ENCODE measurements at places on chromosomes 4 and X.

GRCh38 chr4:89434364-89434988 is 126.9 kb upstream of the GPRIN3 start:
- DNase-seq: no peak
- no peaks in the 10 kb centered on the region for H3K4me1 ChIP-seq
- no peaks in the 10 kb centered on the region for H3K36me3 ChIP-seq
- H3K27me3 ChIP-seq: no peaks in the 10 kb centered on the region

DNA sequence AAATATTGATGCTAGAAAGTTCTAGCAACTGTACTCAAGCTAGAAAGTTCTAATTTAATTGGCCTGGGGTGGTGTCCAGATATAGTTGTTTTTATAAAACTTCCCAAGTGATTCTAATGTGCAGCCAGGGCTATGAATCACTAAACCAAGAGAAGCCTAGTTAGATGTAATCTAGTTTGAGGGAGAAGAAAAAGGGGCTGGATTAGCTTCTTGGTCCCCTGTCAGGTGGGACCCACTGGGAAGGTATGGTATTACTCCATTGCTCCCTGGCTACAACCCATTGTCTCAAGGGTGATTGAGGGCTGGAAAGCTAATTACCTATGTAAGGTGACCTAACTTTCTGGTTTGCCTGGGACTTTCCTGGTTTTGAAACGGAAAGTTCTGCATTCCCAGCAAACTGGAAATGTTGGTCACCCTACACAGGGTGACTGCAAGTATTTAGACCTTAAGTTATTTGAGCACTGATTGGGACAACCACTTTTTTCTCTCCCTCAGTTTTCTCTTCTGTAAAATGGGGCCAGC is 23.9 kb upstream of the MSN start:
- H3K4me1 ChIP-seq: peaks cover 33% of the 10 kb centered on the region
- H3K27ac ChIP-seq: peak overlapping the region; percentile 75
- no peaks in the 10 kb centered on the region for H3K27me3 ChIP-seq
- no peak overlapping the region for H3K4me3 ChIP-seq
- no peaks in the 10 kb centered on the region for H3K36me3 ChIP-seq

DNA sequence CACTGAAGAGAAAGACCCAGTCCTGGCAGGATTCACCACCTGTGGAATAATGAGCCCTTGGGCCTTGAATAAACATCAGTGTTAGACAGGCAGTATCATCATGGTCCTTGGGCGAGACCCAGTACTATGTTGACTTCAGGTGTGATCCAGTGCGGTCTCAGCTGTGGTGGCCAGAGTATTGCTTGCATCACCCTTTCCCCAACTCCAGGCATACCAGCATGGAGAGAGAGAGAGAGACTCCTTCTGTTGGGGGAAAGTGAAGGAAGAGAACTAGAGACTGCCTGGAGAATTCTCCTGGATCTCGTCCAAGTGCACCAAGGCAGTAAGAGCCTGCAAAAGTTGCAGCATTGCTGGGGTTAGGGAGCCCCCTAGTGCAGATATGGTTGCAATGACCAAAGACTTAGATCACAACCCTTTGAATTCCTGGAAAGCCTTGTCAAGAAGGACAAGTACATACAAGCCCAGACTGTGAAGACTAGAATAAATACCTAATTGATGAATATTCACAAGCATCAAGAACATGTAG is 61.1 kb upstream of the VAMP7 start:
- no peaks in the 10 kb centered on the region for H3K36me3 ChIP-seq
- H3K4me3 ChIP-seq: no peak overlapping the region
- H3K27me3 ChIP-seq: no peaks in the 10 kb centered on the region
- DNase-seq: no peak
- no peak overlapping the region for H3K27ac ChIP-seq

- H3K4me3 ChIP-seq: peak overlapping the region; percentile 88
- peaks cover 22% of the 10 kb centered on the region for H3K4me1 ChIP-seq
- no peaks in the 10 kb centered on the region for H3K36me3 ChIP-seq
- H3K27ac ChIP-seq: peak overlapping the region; percentile 95
- no peaks in the 10 kb centered on the region for H3K27me3 ChIP-seq
These were observed 3.5 kb upstream of the SAP30 start for GRCh38 chr4:173367285-173367684.

DNA sequence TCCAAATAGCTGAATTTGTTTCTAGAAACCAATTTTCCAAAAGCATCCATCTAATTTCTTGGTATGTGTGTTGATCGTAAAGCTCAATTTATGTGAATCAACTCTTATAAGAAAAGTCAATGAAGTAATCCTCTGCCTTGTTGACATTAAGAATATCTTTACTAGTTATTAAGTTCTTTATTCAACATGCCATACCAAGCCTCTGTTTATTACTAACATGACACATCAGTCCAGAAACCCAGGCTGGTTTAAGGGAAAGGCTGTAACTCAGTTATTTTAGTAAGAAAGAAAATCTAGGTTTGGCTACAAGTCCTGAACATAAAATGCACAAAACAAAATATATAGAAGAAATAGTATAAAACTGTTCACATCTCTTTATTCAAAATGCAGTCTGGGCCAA is 48.0 kb downstream of the KLHL34 start:
- no peaks in the 10 kb centered on the region for H3K27me3 ChIP-seq
- no peak overlapping the region for H3K4me3 ChIP-seq
- no peak overlapping the region for H3K27ac ChIP-seq
- no peaks in the 10 kb centered on the region for H3K4me1 ChIP-seq
- no peaks in the 10 kb centered on the region for H3K36me3 ChIP-seq

GRCh38 chrX:85004255-85004654 is 578 bp downstream of the APOOL start:
- no peak for DNase-seq
- peak overlapping the region; percentile 65 for H3K27ac ChIP-seq
- peaks cover 15% of the 10 kb centered on the region for H3K4me1 ChIP-seq
- no peaks in the 10 kb centered on the region for H3K36me3 ChIP-seq
- H3K4me3 ChIP-seq: peak overlapping the region; percentile 60

- no peaks in the 10 kb centered on the region for H3K27me3 ChIP-seq
- no peak for DNase-seq
- no peaks in the 10 kb centered on the region for H3K4me1 ChIP-seq
- H3K4me3 ChIP-seq: no peak overlapping the region
- no peaks in the 10 kb centered on the region for H3K36me3 ChIP-seq
These were observed 65.1 kb downstream of the USP11 start for GRCh38 chrX:47297874-47298273.

DNA sequence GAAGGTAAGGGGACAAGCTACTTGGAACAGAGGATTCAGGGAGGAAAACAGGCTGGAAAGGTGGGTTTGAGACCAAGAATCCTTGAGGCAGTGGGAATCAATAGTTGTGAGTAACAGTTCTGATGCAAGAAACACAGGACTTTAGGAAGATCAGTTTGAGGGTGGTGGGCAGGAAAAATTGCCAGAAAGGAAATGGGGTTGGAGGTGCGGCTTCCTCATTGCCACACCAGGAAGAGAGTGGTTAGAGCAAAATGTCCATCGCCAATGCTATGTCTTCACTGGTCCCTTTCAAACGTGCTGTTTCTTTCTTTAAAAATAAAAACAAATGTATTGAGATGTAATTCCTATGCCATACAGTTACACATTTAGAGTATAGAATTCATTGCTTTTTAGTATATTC is 57.1 kb upstream of the NOCT start:
- H3K36me3 ChIP-seq: no peaks in the 10 kb centered on the region
- no peaks in the 10 kb centered on the region for H3K27me3 ChIP-seq
- peaks cover 2% of the 10 kb centered on the region for H3K4me1 ChIP-seq
- no peak overlapping the region for H3K4me3 ChIP-seq
- DNase-seq: no peak

GRCh38 chr4:138647433-138647832 is 368.1 kb upstream of the NOCT start:
- H3K4me1 ChIP-seq: no peaks in the 10 kb centered on the region
- H3K27me3 ChIP-seq: no peaks in the 10 kb centered on the region
- H3K27ac ChIP-seq: no peak overlapping the region
- DNase-seq: no peak
- no peak overlapping the region for H3K4me3 ChIP-seq
- no peaks in the 10 kb centered on the region for H3K36me3 ChIP-seq

- H3K4me3 ChIP-seq: no peak overlapping the region
- DNase-seq: no peak
- peak overlapping the region; percentile 4 for H3K27ac ChIP-seq
- no peaks in the 10 kb centered on the region for H3K36me3 ChIP-seq
These were observed 139.6 kb downstream of the DCLK2 start for GRCh38 chr4:150217808-150218207.

DNA sequence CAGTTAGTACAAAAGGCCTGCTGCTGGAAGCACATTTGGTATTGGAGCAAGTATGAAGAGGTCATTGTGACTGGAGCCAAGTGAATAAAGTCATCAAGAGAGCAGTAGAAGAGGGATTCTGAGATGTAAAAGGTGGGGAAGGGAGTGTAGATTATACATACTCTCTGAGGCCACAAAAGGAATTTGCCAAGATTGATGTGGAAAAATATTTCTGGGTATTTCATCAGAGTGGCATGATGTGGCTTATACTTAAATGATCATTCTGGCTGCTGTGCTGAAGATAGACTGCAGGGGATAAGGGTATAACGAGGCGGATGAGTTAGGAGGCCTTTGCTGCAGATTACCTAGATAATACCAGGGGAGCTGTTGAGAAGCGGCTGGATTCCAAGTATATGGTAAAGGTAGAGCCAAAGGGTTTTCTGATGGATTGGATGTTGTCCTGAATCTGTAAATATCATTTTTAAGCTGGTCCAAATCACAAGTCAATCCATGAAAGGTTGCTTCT is 231.8 kb upstream of the AGA start:
- no peaks in the 10 kb centered on the region for H3K36me3 ChIP-seq
- no peak overlapping the region for H3K4me3 ChIP-seq
- DNase-seq: no peak
- no peaks in the 10 kb centered on the region for H3K4me1 ChIP-seq

GRCh38 chrX:3029129-3029528 is 12.1 kb upstream of the ARSF start:
- DNase-seq: no peak
- H3K27ac ChIP-seq: no peak overlapping the region
- no peak overlapping the region for H3K4me3 ChIP-seq
- H3K4me1 ChIP-seq: no peaks in the 10 kb centered on the region
- H3K27me3 ChIP-seq: no peaks in the 10 kb centered on the region

GRCh38 chr4:21709031-21709430 is 239.5 kb downstream of the KCNIP4 start:
- no peak for DNase-seq
- no peaks in the 10 kb centered on the region for H3K4me1 ChIP-seq
- no peaks in the 10 kb centered on the region for H3K36me3 ChIP-seq
- H3K4me3 ChIP-seq: no peak overlapping the region

GRCh38 chr4:65538571-65538970 is 131.7 kb downstream of the EPHA5 start:
- H3K4me3 ChIP-seq: no peak overlapping the region
- H3K4me1 ChIP-seq: no peaks in the 10 kb centered on the region
- no peak for DNase-seq
- H3K36me3 ChIP-seq: no peaks in the 10 kb centered on the region

DNA sequence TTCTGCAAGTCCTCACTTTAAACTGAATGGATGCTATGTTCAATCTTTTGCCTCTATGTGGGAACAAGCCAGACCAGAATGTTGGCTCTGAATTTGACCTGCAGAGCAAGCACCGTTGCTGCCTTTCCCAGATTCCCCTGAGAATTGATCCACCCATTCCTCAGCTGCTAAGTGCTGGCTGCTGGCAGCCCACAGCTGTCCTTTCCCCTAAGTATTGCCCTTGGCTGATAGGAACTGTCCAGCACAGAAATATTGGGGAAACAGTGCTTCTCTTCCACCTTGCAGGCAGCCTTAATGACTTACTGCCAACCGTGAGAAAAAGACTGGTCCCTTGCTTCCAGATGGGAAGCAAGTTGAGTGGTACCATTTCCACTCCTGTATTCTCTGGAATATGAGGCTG is 475.9 kb downstream of the PDHA2 start:
- no peak overlapping the region for H3K4me3 ChIP-seq
- H3K4me1 ChIP-seq: no peaks in the 10 kb centered on the region
- no peaks in the 10 kb centered on the region for H3K27me3 ChIP-seq
- H3K27ac ChIP-seq: no peak overlapping the region

DNA sequence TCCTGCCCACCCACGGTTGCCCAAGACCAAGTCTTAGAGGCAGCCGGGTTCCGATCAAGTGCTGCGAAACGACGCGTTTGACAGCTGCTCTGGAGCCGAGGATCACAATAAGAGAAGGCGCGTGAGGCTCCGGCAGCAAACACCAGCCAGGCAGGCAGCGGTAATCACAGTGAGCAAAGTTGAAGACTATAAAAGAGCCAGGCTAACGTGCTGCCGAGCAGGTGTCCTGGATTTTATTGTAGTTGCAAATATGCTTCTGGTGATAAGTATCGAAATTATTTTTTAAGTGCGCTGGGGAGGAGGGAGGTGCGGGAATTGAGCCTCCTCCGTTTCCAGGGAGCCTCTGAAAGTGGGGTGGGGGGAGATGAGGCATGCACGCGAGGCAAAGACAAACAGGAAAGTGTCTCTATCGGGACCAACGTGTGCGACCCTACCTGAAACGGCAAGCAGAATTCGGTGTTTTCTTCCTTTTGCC is 590 bp downstream of the GABRA2 start:
- no peaks in the 10 kb centered on the region for H3K36me3 ChIP-seq
- DNase-seq: no peak
- peak overlapping the region; percentile 49 for H3K4me3 ChIP-seq
- no peak overlapping the region for H3K27ac ChIP-seq
- peaks cover 21% of the 10 kb centered on the region for H3K27me3 ChIP-seq

DNA sequence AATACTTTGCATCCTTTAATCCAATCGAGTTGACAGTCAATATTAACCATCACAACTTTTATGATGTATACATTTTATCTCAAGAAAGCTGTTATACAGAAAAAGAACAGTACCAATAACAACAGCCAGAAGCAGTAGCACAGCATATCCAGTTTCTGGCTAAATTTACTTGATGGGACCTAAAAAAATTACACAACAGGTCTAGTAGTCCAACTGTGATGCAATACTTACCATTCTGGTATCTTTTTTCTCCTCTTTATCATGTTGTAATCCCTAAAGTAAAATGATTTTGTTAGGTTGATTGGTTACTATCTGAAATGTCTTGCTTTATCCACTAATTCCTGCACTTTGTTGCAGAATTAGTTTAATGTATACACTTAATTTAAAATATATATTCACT is 1150.6 kb downstream of the FAT4 start:
- no peak for DNase-seq
- H3K4me3 ChIP-seq: no peak overlapping the region
- no peaks in the 10 kb centered on the region for H3K4me1 ChIP-seq
- no peaks in the 10 kb centered on the region for H3K36me3 ChIP-seq
- H3K27me3 ChIP-seq: no peaks in the 10 kb centered on the region
- no peak overlapping the region for H3K27ac ChIP-seq

DNA sequence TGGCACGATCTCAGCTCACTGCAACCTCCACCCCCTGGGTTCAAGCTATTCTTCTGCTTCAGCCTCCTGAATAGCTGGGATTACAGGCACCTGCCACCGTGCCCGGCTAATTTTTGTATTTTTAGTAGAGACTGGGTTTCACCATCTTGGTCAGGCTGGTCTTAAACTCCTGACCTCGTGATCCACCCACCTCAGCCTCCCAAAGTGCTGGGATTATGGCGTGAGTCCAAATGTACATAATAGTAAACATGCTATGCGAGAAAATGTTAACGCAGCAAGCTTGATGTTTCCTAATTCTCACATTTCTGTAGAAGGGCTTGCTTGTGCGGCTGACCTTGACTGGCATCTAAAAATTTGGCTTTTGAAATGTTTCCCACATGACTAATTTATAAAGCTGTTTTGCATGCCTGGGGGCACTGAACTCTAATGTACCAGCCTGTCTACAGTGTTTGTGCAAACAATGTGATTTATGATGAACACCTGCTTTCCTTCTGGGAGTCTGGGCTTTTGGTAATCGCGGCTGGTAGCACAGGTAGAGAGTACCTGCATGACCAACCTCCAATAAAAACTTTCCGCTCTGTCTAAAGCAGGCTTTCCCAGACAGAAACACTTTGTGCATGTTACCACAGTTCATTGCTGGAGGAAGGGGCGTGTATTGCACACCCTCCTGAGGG is 216.8 kb downstream of the IL15 start:
- no peak overlapping the region for H3K4me3 ChIP-seq
- H3K36me3 ChIP-seq: no peaks in the 10 kb centered on the region
- H3K4me1 ChIP-seq: no peaks in the 10 kb centered on the region
- H3K27me3 ChIP-seq: no peaks in the 10 kb centered on the region
- DNase-seq: no peak
- no peak overlapping the region for H3K27ac ChIP-seq

All from esophagus muscularis mucosa (tissue), 4 donors.